Retina (tissue), 1 donor: ENCODE measurements at places on chromosomes 7 and 10.
A peak's percentile ranks its signal among the peaks of the same experiment; 100 is the strongest.

DNA sequence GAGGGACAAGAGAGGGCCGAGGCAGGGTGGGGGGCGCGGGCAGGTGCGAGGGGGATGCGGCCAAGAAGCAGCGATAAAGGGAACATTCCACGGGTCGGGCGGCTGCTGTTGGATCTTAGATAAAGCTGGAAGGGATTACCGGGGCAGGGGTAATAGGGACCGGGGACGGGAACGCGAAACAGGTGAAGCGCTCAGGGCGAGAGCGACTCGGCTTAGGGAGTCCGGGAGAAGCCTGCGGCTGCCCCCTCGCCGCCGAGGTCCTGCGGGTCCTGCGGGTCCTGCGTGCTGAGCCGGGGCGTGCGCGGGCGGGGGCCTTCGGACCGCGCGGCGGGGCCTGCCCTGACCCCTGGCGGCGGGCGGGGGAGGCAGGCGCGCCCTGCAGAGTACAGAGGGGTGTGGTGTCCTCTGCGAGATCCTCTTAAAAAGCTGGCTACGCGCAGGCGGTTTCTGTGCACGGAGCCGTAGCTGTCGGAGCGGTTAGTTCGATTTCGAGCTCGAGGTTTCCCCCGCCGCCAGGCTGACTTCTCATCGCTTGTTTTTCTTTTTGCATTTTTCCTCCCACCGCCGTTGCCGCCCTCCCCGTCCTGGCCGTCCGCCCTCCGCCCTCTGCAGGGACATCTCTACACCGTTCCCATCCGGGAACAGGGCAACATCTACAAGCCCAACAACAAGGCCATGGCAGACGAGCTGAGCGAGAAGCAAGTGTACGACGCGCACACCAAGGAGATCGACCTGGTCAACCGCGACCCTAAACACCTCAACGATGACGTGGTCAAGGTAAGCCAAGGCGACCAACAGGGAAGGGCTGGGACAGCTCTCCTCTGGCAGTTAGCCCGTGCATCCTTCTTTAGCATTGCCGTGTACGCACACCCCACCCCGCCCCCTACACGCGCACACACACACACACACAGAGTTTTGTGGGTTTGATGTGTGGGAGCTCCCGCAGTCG lies 1.4 kb downstream of the CAV1 start:
- DNase-seq: peak; percentile 76

- no peak for DNase-seq
Observed at GRCh38 chr10:94008526-94008925, 14.8 kb downstream of the PLCE1 start.

GRCh38 chr7:69787736-69788431 lies 189.6 kb downstream of the AUTS2 start:
- DNase-seq: no peak

DNA sequence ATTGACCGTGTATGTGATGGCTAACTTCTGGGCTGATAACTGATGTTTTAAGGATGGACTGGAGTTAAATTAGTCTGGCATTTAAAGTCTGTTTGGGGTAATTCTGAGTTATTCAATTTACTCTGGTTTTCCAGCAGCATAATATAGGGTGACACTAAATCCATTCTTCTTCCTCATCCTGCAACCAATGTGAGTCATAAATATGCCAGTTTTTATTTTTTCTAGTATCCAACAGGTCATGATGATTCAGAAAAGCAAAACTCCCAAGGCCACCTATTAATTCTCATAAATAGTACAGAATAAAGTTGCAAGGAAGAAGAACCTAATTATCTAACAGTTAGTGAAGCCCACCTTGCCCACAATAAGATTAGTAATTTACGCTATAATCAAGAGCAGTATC lies 7.5 kb upstream of the EPHB6 start:
- DNase-seq: no peak

GRCh38 chr7:157558516-157558874 lies 221.7 kb downstream of the DNAJB6 start:
- DNase-seq: no peak

- DNase-seq: no peak
Observed at GRCh38 chr7:130887957-130888371, 154.0 kb upstream of the KLF14 start.

- no peak for DNase-seq
Observed at GRCh38 chr7:109930049-109930448, 1160.9 kb upstream of the LRRN3 start.

GRCh38 chr7:103859709-103860108 lies 129.7 kb downstream of the RELN start:
- DNase-seq: no peak

- DNase-seq: peak; percentile 59
Observed at GRCh38 chr10:60139798-60140566, 233.6 kb upstream of the CCDC6 start.

GRCh38 chr10:36450380-36450779 lies 675.0 kb upstream of the ANKRD30A start:
- DNase-seq: no peak

DNA sequence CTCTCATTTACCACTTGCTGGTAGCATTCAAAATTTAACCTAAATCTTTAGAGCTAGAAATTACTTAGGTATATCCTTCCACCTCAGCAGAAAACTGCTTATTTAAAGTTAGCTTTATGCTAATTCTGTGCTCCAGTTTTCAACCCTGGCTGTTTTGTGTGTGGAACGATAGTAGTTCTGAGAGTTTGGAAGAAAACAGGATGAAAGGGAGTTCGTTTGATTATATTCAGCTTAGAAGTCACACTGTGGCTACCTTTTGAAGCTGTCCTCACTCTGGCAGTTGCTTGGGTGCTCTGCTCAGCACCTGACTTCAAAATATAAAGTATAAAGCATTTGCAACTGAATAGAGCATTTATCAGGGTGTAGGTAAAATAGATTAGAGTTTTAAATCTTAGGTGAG lies 2.6 kb upstream of the ASCC1 start:
- DNase-seq: no peak

- DNase-seq: no peak
Observed at GRCh38 chr7:139471740-139472353, 11.6 kb downstream of the KLRG2 start.

- no peak for DNase-seq
Observed at GRCh38 chr7:108650467-108650866, 80.8 kb downstream of the DNAJB9 start.
